ENCODE measurements at places on chromosomes 16 and 17.

GRCh38 chr16:86096850-86097249 is 197.9 kb downstream of the IRF8 start:
- no peak for DNase-seq

- DNase-seq, result no peak
Observed at GRCh38 chr16:30488764-30489605, 16.4 kb downstream of the ITGAL start.

GRCh38 chr16:59455497-59455896 is 721.4 kb upstream of the GOT2 start:
- DNase-seq, result no peak

DNA sequence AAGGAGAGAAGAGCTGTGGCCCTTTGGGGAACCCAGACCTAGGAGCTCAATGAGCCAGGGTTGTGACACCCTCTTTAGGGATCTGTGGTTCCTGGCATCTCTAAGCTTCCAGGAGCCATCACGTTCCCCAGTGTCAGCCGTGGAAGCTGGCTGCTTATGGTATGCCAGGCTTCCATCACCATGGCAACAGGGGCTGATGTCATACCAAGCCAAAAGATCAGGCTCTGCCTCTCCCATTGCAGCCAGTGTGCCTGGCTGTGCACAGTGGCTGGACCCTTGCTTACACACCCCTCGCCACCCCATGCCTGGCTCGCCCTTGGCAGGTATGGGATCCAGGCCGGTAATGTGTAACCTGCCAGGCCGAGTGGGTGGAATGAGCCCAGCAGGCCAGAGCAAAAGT is 91.1 kb downstream of the SSH2 start:
- DNase-seq, result no peak

DNA sequence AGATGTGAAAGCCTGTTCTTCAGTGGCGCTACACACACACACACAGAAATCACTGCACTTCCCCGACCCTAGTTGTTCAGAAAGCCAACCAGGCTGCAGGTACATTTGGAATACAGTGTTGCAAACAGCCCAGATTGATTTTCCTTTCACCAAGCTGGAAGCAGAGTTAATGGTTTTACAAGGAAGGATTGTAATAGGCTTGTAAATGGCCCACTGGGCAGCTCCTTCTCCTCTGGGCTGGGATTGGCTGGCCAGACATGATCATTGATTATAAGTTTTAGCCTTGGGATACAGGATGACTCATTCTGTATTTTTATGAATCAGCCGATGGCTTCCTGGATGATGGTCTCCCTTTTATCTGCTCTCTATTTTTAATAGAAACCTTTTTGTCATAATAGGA is 2.5 kb downstream of the VAT1L start:
- no peak for DNase-seq

DNA sequence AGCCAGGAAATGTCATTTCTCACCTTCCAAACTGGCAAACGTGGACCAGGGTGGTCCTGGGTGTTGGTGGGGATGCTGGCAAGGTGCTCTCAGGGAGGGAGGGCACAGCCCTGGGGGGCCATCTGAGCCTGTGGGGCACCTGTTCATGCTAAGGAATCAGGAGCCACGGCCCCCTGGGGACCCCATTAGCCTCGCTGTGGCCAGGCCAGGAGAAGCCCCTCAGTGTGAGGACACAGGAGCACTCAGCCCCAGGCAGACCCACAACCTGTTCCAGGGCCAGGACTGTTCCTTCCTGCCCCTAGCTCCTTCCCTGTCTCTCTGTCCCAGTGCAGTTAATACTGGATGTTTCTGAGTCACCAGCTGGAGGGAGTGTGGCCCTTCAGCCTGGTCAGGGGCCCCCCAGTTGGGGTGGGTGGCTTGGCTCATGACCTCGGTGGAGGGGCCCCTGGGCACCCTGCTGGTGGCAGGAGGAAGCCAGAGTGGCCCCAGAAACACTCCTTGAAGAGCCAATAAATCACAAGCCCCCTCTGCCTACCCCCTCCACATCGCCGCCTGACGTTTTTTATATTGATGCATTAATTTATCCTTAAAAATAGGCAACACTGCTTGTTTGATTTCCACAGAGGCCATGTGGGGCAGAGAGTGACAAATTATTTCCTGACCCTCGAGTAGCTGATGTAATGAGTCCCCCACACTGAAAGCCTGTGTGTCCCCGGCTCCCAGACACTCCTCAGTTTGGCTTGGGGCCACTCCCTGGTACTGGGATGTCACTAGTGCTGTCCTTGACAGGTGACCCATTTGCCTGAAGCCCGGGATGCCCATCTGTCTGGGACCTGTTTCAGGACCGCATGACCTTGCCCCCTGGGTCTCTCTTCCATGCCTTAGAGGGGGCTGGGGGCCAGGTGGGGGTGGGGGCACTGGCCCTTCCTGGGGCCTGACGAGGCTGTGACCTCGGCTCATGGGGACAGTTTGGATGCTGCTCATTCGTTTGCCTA is 22.3 kb downstream of the ACTG1 start:
- no peak for DNase-seq

DNA sequence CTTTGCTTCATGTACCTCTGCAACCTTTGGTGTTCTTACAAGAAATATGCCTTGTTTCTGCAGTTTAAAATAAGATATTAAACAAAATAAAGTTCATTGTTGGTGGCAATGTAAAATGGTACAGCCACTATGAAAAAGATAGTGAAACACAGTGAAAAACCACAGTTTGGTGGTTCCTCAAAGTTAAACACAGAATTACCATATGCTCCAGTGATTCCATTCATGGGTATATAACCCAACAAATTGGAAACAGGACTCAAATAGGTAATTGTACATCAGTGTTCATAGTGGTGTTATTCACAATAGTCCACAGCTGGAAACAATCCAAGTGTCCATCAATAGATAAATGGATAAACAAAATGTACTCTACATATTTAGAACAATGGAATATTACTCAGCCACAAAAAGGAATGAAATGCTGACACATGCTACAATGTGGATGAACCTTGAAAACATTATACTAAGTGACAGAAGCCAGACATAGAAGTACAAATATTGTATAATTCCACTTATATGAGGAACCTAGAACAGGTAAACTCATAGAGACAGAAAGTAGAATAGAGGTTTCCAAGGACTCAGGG is 49.2 kb downstream of the CUEDC1 start:
- no peak for DNase-seq

- no peak for DNase-seq
Observed at GRCh38 chr17:1367351-1367745, 32.7 kb downstream of the YWHAE start.

DNA sequence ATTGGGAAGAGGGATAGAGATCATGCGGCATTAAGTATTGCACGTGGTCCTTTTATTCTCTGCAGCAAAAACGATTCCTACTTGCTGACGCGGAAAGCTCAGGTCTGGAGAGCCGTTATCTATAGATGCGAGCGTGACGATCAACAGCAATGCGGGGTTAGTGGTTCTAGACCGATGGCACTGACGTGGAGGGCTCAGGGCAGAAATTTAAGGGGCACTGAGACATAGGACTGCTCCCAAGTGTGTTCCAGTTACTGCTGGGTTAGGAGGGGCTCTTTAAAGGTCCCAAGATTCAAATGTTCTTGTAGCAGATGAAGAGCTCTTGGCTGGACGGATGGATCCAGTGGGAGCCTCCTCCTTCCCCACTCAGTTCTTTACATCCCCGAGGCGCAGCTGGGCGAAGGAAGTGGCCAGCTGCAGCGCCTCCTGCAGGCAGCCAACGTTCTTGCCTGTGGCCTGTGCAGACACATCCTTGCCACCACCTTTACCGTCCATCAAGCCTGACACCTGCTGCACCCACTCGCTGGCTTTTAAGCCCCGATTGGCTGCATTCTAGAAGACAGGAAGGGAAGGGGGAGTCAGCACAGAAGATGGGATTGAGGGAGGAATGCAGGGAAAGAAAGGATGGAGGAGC is 732 bp upstream of the EXOSC6 start:
- no peak for DNase-seq

DNA sequence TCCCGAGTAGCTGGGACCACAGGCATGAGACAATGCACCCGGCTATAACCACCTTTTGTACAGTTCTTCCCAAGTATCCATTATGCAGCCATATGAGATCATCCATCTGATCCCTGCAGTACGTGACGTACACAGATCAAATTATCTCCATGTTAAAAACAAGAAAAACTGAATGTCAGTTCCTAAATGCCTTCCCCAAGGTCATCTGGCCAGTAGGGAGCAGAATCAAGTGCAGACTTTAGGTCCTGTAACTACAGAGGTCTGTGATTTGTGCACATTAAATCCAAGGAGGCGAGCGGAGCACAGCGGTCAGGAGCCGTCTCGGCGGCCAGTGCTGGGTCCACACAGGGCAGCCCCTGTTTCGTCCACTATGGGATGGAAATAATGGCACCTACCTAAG is 23.7 kb downstream of the ZCCHC14 start:
- DNase-seq, result no peak

DNA sequence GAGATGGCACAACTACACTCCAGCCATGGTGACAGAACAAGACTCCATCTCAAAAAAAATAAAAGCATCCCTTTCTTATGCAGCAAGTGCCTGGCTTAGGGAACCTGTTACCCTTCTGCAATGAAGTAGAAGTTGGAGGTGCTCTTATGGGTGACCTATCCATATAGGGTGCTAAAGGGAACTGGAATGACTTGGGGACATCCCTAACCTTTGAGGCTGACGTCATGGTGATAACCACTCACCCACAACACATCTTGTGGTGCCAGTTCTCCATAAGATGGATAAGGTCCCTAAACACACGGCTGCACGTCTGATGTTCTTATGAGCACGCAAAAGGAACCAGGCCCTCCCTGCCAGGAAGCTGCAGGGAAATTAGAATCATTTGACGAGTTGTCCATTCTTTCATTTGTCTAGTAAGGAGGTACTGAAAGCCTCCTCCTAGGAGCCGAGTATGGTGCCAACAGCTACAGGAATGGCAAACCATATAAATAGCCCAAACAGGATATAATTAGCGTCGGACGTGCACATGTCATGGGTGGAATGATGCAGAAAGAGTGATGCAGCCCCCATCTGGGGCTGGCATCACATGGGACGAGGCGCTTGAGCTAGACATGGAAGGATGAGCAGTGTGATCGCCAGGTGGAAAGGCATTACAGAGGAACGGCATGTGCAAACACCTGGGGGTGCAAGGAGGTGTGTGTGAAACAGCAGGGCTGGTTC is 52.5 kb downstream of the ARHGAP27 start:
- DNase-seq, result no peak

DNA sequence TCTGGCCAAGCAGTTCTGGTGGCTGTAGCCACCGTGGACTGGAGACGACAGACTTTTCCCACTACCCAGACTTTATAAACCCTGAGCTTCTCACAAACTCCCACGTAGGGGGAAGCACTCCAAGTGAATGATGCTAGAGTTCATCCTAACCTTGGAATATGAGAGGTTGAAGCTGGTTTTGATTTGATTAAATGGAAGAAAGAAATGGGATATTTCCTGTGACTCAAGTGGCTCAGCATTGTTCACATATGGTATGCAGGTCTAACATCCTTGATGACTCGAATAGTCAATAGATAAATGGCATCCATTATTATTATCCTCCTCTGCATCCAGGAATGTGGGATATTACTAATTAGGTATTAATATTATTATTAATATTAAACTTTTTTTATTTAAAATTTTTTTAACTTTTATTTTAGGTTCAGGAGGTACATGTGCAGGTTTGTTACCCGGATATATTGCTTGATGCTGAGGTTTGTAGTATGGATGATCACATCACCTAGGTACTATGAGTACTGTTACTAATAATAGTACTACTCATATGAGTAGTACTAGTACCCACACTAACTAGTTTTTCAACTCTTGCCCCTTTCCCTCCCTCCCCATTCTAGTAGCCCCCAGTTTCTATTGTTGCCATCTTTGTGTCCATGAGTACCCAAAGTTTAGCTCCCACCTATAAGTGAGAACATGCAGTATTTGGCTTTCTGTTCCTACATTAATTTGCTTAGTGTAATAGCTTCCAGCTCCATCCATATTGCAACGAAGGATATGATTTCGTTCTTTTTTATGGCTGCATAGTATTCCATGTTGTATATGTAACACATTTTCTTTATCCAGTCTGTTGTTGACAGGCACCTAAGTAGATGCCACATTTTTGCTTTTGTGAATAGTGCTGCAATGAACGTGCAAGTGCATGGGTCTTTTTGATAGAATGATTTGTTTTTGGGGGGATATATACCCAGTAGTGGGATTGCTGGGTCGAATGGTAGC is 22.9 kb downstream of the PIK3R6 start:
- DNase-seq, result no peak

- no peak for DNase-seq
Observed at GRCh38 chr16:20399185-20399584, 5.4 kb downstream of the PDILT start.

- DNase-seq, result no peak
Observed at GRCh38 chr16:74601126-74601871, 5.6 kb downstream of the GLG1 start.

- DNase-seq, result no peak
Observed at GRCh38 chr17:2995377-2995776, 68.0 kb downstream of the OR1D5 start.

- DNase-seq, result no peak
Observed at GRCh38 chr17:59498530-59499307, 66.7 kb upstream of the DHX40 start.

GRCh38 chr17:51660266-51660665 is 399.9 kb downstream of the UTP18 start:
- no peak for DNase-seq

DNA sequence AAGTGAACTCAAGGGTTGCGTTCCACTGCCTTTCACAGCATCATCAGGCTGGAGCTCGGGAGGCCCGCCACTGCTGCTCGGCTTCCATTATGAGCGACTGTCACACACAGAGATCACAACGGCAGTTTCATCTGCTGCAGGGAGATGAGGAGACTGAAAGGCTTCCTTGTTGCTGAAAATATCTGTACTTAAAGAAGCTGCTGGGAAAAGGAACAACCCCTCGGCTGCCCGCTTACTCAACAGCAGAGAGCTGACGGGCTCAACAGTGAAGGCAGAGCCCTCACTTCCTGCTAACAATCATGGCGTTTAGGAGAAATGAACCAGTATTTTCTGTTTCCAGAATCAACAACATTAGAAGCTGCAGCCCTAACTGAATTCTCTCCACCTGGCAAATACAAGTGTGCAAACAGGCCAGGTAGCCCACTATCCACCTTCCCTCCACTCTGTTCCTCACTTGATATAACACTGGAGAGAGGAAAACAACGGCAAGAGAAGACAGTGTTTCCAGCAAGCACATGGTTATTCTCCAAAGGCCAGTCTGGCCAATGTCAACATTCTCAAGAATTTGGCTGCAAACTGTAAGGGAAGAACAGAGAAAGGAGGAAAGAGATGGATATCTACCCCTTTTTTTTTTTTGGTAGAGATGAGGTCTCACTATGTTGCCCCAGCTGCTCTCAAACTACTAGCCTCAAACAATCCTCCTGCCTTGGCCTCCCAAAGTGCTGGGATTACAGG is 33.7 kb downstream of the MBTPS1 start:
- DNase-seq, result no peak

- DNase-seq, result no peak
Observed at GRCh38 chr17:64245218-64246145, 17.6 kb downstream of the TEX2 start.

DNA sequence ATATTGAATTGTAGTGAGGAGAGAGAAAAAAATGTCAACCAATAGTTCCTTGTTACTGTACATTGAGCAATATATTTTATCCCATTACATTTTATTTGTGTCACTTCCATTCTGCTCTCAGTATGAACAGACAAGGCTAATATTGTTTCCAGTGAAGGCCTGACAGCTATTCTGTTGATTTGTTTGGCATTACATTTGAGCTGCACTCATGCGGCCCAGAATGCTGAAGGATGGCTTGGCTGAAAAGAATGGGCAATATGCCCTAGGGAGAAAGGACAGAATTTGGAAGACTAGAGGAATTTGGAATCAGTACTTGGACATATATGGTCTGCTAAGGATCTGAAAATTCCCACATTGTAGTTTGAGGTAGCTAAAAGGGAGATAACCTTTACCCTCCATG is 1294.4 kb downstream of the CDH8 start:
- no peak for DNase-seq

- DNase-seq, result no peak
Observed at GRCh38 chr17:41231731-41232130, 518 bp upstream of the KRTAP9-3 start.

Data from NCI-H2107 (cell line).